Activated naive CD4-positive, alpha-beta T cell treated with anti-CD3 and anti-CD28 coated beads for 36 hours (primary cell): ENCODE measurements at places on chromosomes 4 and X.

- no peak for DNase-seq
Observed at GRCh38 chr4:70392057-70392776, 5.5 kb upstream of the OPRPN start.

- no peak for DNase-seq
Observed at GRCh38 chr4:74123065-74123728, 24.2 kb upstream of the CXCL2 start.

GRCh38 chr4:184898793-184899192, 73.0 kb upstream of the ACSL1 start:
- no peak for DNase-seq

DNA sequence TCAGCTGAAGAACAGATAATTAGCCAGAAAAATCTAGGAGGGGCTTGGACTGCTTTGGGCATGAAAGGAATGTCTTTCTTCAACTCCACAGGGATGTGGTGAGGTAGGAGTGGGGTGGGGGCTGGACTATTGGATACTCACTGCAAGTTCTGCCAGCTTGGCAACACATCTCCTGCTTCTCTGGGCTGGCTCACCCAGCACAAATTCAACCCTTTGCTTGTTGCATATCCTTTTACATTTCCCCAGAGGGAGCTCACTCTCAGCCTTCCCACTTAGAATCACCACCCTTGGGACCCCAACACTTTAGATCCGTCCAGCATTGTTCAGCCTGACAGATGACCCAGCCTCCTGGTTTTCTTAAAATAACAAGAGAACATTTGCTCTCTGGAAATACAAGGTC, 120.6 kb downstream of the KDR start:
- no peak for DNase-seq

DNA sequence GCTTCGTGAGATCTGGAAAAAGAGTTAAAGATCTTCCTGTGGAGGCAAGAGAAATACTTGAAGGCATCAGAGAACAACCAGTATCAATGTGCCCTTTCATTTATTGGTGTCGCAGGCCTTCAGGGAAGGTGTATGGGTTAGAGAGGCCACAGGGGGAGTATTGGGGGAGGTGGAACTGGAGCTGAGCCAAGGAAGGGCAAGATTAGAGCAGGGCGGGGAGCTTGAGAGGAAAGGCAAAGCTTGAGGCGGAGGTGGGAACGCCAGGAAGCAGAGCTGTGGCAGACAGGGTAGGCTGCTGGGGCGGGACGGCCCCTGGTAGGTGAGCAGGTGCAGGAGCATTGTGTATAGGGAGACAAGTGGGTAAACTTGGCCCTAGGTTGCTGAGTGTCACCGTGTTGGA, 329.9 kb downstream of the ARHGAP10 start:
- DNase-seq, result no peak

DNA sequence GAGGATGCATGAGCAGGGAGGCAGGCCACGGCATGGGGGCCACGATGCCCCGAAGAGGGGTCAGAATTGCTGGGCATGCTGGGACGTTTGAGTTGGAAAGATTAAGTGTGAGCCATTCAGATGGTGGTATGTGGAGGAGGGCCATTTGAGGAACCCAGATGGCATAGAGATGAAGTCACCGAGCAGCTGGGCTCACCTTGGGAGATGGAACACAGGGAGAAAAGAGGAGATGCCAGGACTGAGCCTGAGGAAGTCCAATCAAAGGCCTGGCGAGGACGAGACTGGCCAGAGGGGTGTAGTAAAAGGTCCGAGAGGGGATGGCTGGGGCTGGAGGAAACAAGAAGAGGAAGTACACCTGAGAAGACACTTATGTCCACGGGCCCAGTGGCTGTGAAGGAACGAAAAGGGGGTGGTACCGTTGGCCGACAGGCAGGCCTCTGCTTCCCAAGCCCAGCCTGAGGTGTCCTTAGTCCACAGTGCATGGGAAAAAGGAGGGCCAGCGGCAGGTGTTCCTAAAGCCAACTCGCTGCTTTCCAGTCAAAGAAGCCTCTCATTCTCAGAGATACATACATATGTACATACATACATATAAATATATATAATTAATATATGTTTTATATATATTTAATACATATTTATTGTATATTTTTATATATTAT, 54.6 kb upstream of the CLCN4 start:
- no peak for DNase-seq

DNA sequence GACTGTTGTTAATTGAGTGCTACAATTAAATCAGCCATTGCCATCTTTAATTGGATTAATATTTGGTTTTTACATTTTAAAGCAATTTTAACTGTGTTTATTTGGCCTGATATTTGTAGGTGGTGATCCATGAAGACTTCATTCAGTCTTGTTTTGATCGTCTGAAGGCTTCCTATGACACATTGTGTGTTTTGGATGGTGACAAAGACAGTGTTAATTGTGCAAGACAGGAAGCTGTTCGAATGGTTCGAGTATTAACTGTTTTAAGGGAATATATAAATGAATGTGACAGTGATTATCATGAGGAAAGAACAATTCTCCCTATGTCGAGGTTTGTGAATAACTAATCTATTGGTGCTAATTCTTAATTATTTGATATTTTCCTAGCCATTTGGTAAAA, 82.6 kb downstream of the USP9X start:
- no peak for DNase-seq

GRCh38 chr4:16731776-16732380, 166.6 kb downstream of the LDB2 start:
- DNase-seq, result no peak

- no peak for DNase-seq
Observed at GRCh38 chr4:845233-845835, 19.4 kb upstream of the CPLX1 start.

DNA sequence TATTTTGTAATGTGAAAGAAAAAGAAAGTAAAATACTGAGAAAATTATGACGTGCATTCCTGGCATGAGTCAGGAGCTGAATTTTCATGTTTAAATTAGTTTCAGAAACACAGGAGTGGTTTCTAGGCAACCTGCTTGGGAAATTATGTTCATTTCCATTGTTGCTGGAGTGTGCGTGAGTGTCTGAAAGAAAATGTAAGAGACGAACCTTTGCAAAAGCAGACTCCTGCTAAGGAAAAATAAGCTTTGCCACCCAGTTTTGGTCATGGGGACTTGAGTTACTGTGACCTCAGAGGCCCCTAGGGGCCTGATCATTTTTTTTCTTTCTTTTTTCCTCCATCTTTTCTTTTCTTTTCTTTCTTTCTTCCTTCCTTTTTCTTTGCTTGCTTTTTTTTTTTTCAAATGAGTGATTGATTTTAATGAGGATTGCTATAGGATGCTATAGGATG, 18.8 kb upstream of the CHRNA9 start:
- peak; percentile 70 for DNase-seq

GRCh38 chrX:122188751-122189150, 995.3 kb upstream of the GRIA3 start:
- DNase-seq, result no peak

DNA sequence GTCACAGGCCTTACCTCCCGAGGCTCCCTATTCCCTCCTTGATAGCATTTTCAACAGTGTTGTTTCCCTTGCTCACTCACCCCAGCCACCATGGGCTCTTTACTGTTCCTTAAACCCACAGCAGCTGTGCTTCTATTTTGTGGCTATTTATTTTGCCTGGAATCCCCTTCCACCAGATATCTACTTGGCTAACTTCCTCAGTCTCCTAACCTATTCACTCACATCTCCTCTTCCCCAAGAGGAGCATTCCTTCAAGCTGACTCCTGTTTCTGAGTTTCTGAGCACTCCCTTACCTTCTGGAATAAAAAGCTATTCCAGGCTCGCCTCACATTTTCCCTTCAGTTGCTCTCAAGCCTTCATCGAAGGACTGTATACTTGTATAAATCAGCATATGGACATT, 50.5 kb downstream of the CXCL1 start:
- DNase-seq, result no peak

- DNase-seq, result no peak
Observed at GRCh38 chr4:141099326-141099725, 33.9 kb downstream of the RNF150 start.

GRCh38 chr4:186727977-186728519, 4.4 kb upstream of the FAT1 start:
- no peak for DNase-seq
